Caco-2 (cell line): ENCODE measurements at places on chromosomes 3 and 15. TPM values are rescaled to one million over a fixed set of nuclear protein-coding genes. Genes with fewer than 3 reads are reported as not detected.

GRCh38 chr15:93861413-93861812 is 369.9 kb upstream of the MCTP2 start:
- no peak overlapping the region for H3K27ac ChIP-seq
- DNase-seq = no peak
- H3K27me3 ChIP-seq = no peaks in the 10 kb centered on the region
- H3K4me3 ChIP-seq = no peak overlapping the region

DNA sequence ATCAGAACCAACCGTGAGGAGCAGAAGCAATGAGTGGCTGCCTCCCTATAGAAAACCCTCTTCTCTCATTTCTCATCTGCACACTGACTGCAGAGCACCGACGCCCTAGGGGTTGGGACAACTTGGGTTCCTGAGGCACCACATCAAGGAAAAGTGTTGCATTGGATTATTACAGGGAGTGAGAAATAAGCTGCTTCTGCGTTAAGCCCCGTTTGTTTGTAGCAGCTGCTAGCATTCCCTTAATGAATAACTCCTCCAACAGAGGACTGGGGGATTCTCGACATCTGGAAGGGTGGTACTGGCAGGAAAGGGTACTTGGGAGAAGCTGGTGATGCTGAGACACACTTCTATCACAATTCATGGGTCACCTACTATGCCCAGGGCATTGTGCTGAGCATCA is 25.3 kb upstream of the AGBL1 start:
- no peaks in the 10 kb centered on the region for H3K27me3 ChIP-seq
- no peak overlapping the region for H3K27ac ChIP-seq
- H3K4me3 ChIP-seq = no peak overlapping the region
- H3K4me1 ChIP-seq = no peaks in the 10 kb centered on the region

DNA sequence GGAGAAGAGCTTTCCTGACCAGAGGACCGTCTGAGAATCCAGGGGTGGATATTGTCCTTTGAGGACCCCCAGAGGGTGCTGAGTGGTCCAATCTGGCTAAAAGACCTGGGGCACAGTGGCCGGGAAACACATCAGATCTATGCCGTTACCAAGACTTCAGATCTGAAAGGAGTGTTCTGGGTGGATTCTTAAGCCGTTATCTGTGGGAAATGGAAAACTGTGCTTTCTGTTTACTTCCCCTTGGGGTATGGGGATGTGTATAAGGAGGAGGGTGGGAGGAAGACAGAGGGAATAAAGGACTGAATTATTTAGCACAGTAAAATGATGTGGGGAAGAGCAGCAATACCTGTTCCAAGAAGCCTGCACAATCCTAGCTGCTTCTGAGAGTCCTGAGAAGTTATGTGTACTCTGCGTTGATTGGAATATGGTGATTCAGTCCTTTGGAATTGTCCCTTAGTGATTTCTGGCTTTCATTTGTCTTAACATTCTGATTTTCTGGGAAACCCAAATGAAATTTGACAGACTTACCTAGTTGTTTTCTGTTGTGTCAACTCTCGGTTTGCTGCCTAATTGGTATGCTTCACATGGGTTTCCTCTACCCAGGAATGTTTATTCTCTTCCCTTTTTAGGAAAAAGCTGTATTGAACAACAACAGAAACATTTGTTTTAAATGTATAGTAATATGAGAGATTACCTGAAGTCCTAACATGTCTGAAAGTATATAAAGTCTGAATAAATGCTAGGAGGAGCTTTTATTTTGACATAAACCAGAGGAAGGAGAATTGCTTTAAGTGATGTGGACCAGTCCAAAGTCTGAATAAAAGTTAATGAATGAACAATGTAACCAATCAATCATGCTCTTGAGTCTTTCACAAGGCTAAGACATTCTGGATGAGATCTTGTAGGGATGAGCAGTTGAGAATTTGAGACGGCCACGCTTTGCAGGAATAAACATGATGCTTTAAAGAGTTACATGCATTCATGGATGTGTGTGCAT is 427.1 kb upstream of the C2CD4B start:
- no peak overlapping the region for H3K4me3 ChIP-seq
- peak; percentile 21 for DNase-seq
- H3K4me1 ChIP-seq = peaks cover 37% of the 10 kb centered on the region
- H3K36me3 ChIP-seq = peaks cover 1% of the 10 kb centered on the region
- no peaks in the 10 kb centered on the region for H3K27me3 ChIP-seq

The OR5K2 gene
- not detected in 2 replicates for total RNA-seq

- H3K4me3 ChIP-seq = no peak overlapping the region
- no peaks in the 10 kb centered on the region for H3K27me3 ChIP-seq
- no peak for DNase-seq
- H3K4me1 ChIP-seq = no peaks in the 10 kb centered on the region
Measured at GRCh38 chr3:184050217-184050847, 2.5 kb upstream of the HTR3C start.

DNA sequence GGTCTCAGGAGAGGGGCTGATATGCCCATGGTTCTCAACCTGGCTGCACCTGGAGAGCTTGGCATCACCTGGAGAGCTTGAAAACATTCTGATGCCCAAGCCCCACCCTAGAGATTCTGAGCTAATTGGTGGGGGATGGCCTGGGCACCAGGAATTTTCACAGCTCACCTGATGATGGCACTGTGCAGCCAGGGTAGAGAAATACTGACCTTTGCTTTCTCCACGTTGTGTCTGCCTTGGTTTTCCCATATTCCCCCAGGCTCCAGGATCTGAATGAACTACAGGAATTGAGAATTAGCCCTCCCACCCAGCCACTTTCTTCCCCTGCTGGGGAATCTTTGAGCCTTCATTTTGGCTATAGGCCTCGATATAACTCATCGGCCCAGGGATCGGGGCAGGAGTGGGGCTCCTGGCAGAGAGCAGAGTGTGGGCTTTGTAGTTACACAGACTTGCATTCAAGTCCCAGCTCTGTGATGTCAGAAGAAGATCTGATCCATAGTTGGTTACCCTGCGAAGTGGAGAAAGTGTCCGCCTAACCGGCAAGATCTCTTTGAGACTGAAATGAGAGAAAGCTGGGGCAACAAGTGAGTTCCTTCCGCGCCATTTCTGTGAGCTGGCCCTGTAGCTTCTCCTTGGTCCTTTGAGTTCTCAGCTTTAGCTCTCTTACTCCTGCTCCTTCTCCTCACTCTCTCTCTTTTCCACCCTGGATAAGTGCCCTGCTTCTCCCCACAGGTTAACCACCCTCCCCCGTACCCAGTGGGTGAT is 33.1 kb upstream of the UBE2Q2 start:
- no peaks in the 10 kb centered on the region for H3K27me3 ChIP-seq
- H3K4me3 ChIP-seq = no peak overlapping the region
- H3K27ac ChIP-seq = no peak overlapping the region
- peak; percentile 66 for DNase-seq
- no peaks in the 10 kb centered on the region for H3K36me3 ChIP-seq

The LINGO1 gene
- 1.3 and 1.4 TPM in 2 replicates for total RNA-seq

The ARGFX gene
- total RNA-seq = not detected in 2 replicates

- no peaks in the 10 kb centered on the region for H3K27me3 ChIP-seq
- peaks cover 23% of the 10 kb centered on the region for H3K4me1 ChIP-seq
- DNase-seq = no peak
Measured at GRCh38 chr15:74378848-74379247, 11.4 kb upstream of the CYP11A1 start.

The REC114 gene
- total RNA-seq = not detected in 2 replicates

The RPLP1 gene
- total RNA-seq = 1,587 and 1,689 TPM in 2 replicates

- no peak overlapping the region for H3K4me3 ChIP-seq
- no peaks in the 10 kb centered on the region for H3K27me3 ChIP-seq
- DNase-seq = no peak
- no peak overlapping the region for H3K27ac ChIP-seq
Measured at GRCh38 chr15:72176159-72176558, 21.4 kb downstream of the GRAMD2A start.

The SMCO1 gene
- total RNA-seq = not detected in 2 replicates

The C3orf20 gene
- total RNA-seq = 0.09 and 0.19 TPM in 2 replicates

The SYNM gene
- total RNA-seq = 6.0 and 6.1 TPM in 2 replicates

The TMEM62 gene
- total RNA-seq = 22.0 and 23.7 TPM in 2 replicates

The CFAP100 gene
- total RNA-seq = not detected in 2 replicates

- H3K27me3 ChIP-seq = no peaks in the 10 kb centered on the region
- no peak overlapping the region for H3K4me3 ChIP-seq
- H3K36me3 ChIP-seq = no peaks in the 10 kb centered on the region
- H3K27ac ChIP-seq = no peak overlapping the region
- no peaks in the 10 kb centered on the region for H3K4me1 ChIP-seq
Measured at GRCh38 chr3:27905625-27906024, 183.5 kb upstream of the EOMES start.

DNA sequence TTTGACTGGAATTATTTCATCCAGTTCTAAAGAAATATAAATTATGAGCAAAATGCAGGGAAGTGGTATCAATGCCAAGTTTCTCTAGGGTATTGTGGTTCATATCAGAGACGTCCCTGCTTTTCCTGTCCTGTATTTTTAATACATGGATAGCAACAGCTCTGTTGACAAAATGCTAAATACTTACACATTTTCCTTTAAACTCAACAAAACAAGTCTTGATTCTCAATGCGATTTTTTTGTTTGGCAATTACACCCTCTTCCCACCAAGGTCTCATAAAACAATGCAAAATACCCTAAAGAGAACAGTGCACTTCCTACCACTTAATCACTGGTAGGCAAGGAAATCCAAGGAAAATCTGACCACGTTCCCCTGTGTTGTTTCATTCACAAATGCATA is 120.0 kb downstream of the DUT start:
- no peak overlapping the region for H3K4me3 ChIP-seq
- no peaks in the 10 kb centered on the region for H3K4me1 ChIP-seq
- H3K27ac ChIP-seq = no peak overlapping the region
- H3K27me3 ChIP-seq = no peaks in the 10 kb centered on the region; the same call in 1 of the 2 replicates
- no peaks in the 10 kb centered on the region for H3K36me3 ChIP-seq

The ACOX2 gene
- total RNA-seq = 9.1 and 9.5 TPM in 2 replicates

- no peaks in the 10 kb centered on the region for H3K36me3 ChIP-seq
- H3K4me1 ChIP-seq = no peaks in the 10 kb centered on the region
- H3K27me3 ChIP-seq = no peaks in the 10 kb centered on the region
- no peak overlapping the region for H3K4me3 ChIP-seq
Measured at GRCh38 chr3:59245859-59246501, 196.2 kb upstream of the CFAP20DC start.
